ENCODE measurements at places on chromosomes 1 and 21.
A peak's percentile ranks its signal among the peaks of the same experiment; 100 is the strongest.

GRCh38 chr1:64470665-64471217, 812 bp downstream of the CACHD1 start:
- DNase-seq: no peak

GRCh38 chr1:157540852-157541251, 11.5 kb downstream of the FCRL5 start:
- DNase-seq: peak; percentile 39

GRCh38 chr21:39313042-39313570, 326 bp downstream of the BRWD1 start:
- no peak for DNase-seq

DNA sequence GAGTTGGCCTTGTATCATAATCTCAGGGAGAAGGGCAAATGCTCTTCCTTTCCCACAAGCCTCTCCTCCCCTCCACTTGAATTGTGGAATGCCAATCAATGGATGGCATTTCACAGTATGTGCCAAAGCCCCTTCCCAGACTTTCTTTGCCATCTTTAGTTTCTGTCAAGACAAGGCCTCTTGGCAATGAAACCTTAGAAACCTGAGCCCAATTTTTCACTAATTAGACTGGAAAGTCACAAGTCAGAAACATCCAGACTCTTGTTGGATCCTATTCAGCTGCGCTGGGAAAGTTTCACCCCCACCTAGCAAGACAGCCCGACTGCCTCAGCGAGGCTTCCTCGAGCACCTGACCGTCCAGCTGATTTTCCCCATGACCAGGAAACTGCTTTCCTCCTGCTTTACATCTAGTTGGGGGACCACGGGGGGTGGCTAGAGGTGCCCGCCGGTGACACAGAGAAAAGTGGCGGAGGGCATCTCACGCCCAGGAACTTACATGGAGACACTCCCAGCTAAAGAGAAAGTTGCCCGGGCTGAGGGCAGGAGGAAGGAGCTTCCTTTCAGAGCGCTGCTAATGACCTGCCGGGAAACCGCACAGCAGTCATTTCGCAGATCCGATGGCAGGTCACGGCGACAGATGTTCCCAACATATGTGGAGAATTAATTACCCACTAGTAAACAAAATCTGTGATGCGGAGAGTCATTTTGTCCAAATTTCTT, 302.6 kb upstream of the RRP15 start:
- DNase-seq: no peak

DNA sequence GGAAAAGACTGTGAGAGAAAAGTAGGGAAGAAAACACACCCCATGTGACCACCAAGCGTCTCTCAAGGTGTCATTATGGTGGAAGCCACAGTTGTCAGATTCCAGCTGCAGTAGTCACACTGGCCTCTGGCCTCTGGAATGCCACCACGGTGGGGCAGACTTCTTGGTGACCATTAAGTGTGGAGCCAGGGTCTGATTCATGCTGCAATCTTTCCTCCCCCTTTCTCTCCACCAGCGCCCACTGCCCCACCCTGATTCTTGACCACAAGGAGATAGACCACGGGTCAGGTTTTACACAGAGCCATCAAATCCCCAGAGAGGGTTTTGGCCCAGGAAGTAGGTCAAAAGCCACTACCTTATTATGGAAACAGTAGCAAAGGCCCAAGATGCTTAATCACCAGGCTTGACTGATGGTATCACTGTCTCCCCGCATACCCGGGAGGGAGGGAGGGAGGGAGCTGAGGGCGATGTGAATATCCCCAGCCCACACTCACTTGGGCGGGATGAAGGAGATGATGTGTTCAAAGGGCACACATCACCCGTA, 52.7 kb upstream of the GRHL3 start:
- peak; percentile 100 for DNase-seq

DNA sequence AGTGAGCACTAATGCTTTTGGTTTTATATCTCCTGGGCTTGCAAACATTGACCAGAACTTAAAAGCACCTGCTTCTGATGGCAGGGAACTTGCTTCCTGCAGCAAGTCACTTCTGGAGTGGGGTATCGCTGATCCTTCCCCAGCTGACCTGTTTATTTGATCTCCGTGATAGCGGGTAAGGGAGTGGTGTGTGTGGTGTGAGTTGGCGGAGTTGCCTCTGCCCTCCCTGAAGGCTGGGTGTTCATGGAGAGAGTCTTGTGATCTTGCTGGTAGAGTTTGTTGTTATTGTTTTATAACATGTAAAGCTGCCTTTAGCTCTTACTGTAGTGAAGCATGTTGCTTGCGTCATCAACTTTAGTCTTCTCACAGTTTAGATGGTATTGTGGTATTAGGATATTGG, 3.9 kb downstream of the MFN2 start:
- no peak for DNase-seq

- no peak for DNase-seq
Observed at GRCh38 chr1:173201969-173202368, 5.2 kb downstream of the TNFSF4 start.

- DNase-seq: no peak
Observed at GRCh38 chr1:2258122-2258681, 30.1 kb downstream of the SKI start.

DNA sequence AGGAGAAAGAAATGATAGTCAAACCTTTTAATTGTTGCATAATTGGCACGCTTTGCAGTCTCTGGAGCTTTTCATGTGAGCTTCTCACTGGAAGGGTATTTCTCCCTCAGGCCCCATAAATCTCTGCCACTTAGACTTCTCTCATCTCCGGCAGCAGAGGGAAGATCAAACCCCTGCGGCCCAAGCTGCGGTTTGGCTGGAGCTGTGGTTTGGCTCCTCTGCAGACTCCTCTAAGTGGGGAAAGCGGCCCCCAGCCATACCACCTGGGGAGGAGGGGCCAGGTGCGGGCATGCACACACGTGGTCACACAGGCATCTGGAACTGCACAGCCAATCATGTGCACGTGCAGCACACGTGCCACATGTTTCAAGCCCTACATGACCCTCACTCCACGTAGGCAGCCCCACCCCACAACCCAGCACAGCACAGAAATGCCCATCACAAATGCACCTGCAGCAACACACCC, 58.3 kb downstream of the UBE2T start:
- DNase-seq: peak; percentile 97

DNA sequence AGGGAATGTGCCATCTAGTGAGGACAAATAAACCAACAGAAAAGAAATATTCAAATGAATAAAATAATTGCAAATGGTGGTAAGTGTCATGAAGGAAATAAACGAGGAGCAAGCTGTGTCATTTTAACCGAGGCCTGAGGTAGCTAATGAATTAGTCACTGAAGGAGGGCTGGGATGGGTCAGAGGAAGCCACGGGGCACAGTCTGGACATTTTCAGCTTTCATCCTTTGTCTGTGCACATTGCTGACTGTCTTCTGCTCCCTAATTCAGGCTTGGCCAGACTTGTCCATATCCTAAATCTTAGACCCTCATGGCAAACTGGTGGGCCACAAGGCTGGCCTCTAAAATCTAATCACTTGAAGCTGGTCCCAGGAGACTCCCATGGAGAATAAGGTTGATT, 138.4 kb downstream of the RHOU start:
- no peak for DNase-seq

- DNase-seq: peak; percentile 42
Observed at GRCh38 chr1:178241057-178241456, 147.2 kb downstream of the RASAL2 start.

- DNase-seq: no peak
Observed at GRCh38 chr1:183593356-183593755, 3.1 kb upstream of the NCF2 start.

DNA sequence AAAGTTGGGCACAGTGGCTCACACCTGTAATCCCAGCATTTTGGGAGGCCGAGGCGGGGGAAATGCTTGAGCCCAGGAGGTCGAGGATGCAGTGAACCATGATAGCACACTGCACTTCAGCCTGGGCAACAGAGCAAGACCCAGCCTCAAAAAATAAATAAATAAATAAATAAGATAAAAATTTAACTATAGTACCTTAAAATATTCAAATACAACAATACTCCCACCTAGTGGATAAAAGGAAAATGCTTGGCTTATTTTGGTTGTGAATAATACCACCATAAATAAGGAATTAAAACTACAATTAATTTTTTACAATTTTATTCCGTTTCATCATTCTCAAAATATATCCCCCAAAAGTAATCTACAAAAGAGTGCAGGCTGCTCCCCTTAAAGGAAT, 8.1 kb downstream of the PSMG1 start:
- peak; percentile 47 for DNase-seq

DNA sequence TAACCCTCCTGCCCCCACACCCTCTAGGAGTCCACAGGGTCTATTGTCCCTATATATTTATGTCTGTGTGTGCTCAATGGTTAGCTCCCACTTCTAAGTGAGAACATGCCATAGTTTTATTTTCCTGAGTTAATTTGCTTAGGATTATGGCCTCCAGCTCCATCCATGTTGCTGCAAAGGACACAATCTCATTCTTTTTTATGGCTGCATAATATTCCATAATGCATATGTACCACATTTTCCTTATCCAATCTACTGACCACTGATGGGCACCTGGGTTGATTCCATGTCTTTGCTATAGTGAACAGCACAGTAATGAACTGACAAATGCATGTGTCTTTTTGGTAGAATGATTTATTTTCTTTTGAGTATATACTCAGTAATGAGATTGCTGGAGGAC, 13.3 kb upstream of the FHAD1 start:
- no peak for DNase-seq

GRCh38 chr1:8356256-8357209, 38.6 kb downstream of the SLC45A1 start:
- DNase-seq: no peak

DNA sequence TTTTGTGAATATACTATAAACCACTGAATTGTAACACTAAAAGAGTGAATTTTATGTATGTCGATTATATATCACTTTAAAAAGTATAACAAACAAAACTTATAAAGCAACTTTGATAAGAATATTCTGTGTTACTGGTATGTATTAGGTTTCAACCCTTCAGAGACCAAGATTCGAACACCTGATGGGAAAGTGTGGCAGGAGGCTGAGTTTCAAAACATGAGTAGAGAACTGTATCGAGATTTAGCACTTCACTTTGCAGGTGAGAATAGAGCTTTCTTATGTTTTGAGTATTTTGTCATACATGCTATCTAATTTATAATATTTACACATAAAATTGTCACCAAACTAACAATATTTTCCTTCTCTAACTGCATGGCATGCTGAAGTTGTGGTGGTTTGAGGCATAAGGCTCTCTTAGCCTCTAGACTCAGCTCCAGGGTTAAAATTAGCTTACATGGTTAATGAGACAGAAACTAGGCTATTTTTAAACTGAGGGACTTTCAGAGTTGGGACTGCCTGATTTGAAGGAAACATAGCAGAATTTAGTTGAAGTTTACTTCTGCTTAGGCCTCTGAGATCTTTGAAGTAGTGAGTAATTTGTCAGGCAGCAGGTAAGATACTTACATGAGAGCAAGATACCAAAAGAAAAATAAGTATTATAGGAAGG, 48.6 kb downstream of the CEP350 start:
- DNase-seq: no peak

GRCh38 chr1:246789454-246790339, 65.5 kb downstream of the SCCPDH start:
- no peak for DNase-seq

DNA sequence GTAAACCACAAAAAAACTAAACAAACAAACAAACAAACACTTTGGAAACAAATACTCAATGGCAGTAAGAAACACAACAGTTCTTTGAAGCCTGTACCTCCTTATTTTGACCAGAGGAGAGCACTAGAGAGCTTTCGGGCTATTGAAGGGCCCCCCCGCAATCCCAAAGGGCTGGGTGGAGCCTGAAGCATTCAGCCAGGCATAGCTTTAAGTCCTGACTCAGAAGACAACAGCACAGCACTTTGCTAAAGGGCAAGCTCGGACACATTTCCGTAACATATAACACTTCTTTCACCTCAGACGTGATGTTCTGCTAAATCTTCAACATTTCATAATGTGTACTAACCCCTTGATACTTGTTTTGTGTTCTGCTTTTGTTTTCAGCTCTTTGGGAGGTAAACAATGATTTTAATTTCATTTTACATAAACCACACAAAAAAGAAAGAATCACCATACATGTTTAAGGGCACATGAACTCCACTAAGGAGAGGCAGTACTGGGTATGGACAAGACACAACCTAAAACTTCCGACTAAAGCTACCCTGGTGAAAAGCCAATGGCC, 9.7 kb upstream of the SHCBP1L start:
- DNase-seq: peak; percentile 89

DNA sequence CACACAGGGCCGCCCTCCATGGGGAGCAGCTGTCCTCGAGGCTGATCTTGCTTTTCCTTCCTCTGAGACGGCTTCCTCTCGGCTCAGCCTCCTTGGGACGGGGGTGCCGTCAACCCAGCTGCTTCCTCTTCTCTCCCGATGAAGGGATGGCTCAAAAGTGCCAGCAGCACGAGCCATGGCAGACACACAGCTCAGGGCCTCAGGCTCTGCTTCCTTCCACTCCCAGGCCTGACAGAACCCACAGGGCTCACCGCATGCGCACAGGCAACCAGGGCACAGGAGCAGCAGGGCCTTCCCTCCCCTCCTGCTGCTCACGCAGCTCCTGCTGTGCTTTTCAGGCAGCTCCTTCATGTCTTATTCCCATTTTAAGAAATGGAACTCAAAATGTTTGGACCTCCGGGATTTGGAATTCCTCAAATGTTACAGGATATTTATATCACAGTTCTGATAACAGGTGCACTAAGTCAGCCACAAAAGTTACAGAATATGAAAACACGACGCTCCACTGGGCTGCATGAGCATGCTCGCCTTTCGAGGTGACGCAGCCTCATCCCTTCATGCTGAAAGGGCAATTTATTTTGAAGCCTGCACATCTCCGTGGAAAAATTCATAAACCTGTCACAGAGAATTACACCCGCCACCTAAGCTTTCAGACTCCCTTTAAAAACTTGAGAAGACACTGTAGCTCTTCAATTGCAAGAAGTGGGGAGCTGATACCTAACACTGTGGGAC, 84.4 kb downstream of the HSF2BP start:
- no peak for DNase-seq

- DNase-seq: peak; percentile 84
Observed at GRCh38 chr1:202505356-202505755, 156.9 kb downstream of the PPP1R12B start.

Measured in M059J (cell line).